ENCODE measurements at places on chromosomes 2 and 18.

- DNase-seq: no peak
Measured at GRCh38 chr2:171387052-171387451, 46.7 kb downstream of the METTL8 start.

- DNase-seq: no peak
Measured at GRCh38 chr18:44715842-44716241, 35.2 kb downstream of the SETBP1 start.

DNA sequence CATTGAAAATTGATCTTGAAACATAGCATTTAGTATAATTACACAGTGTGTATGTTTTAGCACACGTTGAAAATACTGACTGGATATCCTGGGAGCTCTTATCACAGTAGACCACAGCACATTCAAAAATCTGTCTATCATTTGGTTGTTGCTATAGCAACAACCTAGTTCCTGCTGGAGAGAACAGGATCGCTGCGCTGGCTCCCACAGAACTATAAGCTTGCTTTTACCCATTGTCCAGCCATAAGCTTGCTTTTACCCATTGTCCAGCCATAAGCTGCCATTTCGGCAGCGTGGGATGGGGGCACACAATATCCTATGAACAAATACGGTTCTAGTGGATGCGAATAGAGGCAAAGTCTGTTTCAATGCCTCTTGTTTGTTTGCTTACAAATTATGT is 70.4 kb upstream of the ST6GAL2 start:
- DNase-seq: no peak

DNA sequence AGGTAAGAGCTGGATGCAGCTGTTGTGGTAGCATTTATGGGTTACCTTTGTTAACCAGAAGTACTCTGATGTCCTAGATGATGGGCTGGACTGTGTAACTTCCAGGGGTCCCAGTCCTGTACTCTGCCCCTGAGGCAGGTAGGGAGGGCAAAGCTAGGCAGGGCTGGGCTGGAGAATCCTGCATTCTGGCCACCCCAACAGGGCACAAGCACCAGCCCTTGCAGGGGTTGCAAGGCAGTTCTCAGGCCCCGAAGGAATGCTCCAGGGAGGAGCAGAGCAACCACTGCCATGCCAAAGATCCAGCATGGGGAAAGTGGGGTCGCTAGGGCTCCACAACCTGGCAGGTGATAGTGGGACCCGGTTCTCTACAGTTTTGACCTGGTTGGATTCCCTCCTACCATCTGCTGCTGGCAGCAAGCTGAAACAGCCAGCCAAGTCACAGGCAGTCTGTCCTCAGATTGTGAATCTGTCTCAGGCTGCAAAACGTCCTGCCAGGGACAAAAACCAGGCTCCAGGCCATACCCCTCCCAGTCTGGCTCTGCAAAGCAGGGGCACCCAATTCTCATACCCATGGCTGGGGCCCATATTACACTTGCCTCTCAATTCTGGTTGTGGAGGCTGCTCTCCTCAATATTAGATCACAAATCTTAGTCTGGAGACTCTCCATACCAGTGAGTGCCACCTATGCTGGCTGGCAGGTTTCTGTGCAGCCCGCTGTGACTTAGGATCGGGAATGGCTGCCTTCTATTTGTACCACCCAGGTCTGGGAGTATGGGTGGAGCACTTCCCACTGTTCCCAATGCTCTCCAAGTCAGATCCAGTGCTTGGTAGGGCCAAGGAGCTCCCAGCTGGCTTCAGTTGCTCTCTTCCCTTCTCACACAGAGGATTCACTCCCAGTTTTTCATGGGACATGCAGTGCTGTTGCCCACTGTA is 61.1 kb downstream of the SMCHD1 start:
- DNase-seq: no peak

DNA sequence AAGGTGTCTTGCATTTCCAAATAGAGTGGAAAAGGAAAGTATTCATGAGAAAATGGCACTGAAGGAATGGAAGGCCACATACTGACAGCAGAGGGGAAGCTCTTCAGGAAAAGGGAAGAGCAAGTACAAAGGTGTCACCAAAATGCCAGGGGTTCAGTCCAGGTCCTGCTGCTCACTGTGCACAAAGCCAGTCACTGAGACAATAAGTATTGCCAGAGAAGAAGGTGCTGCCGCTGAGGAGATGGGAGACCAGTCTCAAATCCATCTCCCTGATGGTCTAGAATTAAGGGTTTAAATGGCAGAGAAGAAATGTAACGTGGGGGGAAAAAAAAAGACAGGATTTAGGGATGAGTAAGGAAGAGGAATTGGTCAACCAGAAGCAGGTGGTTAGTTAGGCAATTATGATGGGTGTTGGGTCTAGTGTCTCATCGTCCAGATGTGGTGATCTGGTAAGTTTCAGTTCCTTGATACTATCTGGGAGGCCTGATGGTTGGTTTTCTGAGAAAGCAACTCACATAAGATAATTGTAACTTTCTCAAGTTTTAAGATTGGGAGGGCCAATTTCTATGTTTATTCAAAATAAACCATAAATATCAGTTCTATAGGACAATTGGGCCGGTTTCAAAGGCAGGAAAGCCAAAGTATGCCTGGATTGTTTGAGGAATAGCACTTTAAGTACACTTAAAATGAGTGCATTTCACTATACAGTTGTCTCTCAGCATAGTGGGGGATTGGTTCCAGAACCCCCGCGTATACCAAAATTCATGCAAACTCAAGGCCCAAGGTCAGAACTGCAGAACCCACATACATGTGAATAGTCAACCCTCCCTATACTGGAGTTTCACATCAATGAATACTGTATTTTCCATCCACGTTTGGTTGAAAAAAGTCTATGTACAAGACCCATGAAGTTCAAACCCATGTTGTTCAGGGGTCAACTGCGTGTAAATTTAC is 109.1 kb upstream of the DNAJC10 start:
- peak; percentile 35 for DNase-seq

DNA sequence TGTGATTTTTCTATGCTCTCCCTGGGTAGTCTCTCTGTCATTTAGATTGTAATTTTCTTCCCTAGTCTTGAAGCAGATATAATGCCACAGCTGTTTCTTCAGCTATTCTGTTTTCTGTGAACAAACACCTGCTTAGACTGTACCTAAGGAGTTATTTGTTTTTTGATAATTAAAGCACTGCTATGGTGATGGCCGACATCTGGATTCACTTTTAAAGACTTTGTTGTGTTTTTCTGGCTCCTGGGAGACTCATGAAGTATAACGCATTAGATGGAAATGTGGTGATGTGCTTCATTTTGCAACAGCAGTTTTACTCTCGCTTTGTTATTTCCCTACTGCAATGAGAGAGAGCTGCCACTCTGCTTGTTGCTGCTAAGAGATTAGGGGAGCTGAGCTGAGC is 15.7 kb upstream of the C2orf69 start:
- DNase-seq: no peak

DNA sequence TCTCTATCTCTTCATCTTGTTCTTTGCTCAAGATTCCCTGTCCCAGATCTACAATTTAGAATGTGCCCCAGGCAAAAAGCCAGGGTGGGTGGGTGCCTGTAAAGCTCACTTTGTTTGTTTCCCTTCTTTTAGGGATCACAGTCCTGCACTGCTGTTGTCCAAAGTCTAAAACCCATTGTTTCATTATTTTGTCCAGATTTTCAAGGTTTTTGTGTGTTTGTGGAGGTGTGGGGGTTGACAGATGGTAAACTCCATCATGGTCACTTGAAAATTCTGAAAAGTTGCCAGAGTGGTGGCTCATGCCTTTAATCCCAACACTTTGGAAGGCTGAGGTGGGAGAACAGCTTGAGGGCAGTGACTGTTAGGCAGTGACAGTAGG is 41.5 kb downstream of the YES1 start:
- no peak for DNase-seq

DNA sequence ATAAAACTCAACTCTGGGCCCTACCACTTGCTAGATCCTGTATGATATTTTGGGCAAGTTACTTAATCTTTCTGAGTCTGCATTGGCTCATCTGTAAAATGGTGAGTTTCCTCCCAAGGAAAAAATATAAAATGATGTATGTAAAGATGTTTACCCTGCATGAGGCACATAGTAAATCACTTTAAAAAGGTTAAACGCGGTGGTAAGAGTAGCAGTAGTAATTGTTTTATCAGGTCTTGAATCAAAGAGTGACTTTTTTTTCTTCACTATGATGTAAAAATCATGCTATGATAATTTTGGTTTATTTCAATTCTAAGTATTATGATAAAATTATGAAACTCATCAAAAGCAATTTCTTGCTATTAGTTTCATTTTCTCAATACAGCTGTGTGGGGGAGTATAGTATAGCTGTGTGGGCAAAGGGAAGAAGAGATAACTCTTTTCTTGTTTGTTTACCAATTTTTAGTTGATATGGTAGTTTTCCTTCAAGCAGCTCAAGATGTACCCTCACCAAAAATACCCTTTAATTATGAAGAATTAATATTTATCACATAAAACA is 10.7 kb downstream of the ARHGAP15 start:
- no peak for DNase-seq

DNA sequence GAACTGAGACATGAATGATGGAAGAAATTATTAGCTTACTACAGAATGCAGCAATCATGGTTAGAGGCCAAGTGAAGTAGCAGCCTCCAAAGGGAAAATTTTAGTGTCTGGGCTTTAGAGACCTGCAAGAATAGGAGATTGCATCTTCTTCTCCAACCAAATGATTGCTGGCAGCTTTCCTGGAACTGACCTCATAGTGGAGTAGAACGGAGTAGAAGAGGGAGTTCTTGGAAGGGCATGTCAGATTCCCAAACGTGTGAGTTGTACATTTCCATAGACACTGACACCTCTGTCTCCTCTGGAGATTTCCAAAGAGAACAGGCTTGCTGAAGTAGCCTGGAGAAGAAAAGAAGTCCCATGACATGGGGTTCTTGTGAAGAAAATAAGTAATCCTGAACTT is 169.8 kb upstream of the ERBB4 start:
- DNase-seq: no peak

DNA sequence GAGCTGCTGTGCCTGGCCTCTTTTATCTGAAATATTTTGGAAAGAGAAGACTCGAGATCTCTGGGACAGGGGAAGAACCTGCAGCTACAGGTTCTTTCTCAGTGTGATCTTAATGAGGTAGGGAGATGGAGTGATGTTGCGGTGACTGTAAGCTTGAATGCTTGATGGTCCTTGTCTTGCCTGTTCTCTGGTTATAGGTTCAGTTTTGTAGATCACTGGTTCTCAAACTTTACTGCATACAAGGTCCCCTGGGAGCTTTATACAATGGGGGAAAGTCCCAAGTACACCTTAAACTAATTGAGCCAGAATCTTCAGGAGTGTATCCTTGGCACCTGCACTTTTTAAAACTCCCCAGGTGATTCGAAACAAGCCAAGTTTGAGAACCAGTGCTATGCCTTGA is 136.7 kb upstream of the CXCR4 start:
- DNase-seq: no peak

DNA sequence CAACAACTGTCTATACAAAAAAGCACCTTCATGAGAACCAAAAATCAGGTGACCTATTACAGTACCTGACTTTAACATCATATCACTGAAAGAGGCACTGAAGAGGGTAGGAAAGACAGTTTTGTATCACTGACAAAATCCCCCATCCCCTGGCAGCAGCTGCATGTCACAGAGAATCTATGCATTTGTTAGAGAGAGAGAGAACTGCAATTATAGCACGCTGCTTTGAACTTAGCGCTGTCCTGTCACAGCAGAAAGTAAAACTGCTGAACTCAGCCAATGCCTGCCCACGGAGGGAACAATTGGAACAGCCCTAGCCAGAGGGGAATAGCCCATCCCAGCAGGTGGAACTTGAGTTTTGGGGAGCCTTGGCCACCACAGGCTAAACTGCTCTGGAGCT is 75.1 kb upstream of the NOL4 start:
- DNase-seq: no peak

DNA sequence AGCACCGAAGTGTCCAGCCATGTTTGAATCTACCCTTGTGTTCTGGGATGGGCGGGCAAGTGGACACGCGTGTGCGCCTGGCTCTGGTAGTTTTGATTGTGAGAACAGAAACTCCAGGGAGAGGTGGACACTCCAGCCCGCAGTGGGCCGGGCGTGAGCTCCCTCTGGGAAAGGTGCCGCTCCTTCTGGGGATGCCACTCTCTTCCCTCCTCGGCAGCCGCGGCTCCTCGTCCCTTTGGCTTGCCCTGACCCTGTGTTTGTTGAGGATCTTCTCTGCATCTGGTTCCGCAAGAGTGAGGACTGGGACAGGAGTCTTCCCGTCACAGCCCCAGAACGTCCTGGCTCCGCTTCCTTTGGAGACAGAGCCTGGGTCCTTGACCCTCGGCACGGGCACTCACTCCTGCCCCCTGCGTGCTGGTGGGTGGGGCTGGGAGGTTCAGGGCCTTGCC is 1.3 kb downstream of the CTDP1 start:
- no peak for DNase-seq

- no peak for DNase-seq
Measured at GRCh38 chr2:237056287-237056875, 29.3 kb upstream of the COPS8 start.

GRCh38 chr2:227461811-227462461 is 10.0 kb upstream of the AGFG1 start:
- DNase-seq: no peak

- no peak for DNase-seq
Measured at GRCh38 chr18:10398571-10398970, 55.9 kb upstream of the APCDD1 start.

GRCh38 chr2:188307850-188308283 is 16.2 kb downstream of the GULP1 start:
- DNase-seq: no peak

- DNase-seq: peak; percentile 73
Measured at GRCh38 chr2:12819103-12819475, 102.4 kb downstream of the TRIB2 start.

DNA sequence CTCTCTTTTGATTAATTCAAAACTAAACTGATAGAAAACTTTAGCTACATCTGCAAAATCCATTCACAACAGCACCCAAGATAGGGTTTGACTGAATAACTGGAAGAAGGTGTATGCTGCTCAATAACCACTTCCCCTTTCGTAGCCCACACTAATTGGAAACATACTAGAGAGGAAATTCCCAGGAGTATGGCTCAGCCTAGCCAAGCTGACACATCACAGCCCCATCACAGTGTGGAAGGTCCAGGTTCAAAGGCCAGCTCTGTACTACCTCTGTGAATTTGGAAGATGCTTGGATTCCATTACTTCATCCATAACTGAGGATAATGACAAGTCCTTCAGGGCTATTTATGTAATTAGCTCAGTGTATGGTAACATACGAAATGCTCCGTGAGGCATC is 185.4 kb downstream of the FBXO15 start:
- no peak for DNase-seq

All from inflammatory macrophage (primary cell).